Activated CD4-positive, alpha-beta T cell treated with anti-CD3 and anti-CD28 coated beads, Interleukin-2, amount 50 U/mL, for 24 hours (primary cell): ENCODE measurements at places on chromosomes 5 and 9.

DNA sequence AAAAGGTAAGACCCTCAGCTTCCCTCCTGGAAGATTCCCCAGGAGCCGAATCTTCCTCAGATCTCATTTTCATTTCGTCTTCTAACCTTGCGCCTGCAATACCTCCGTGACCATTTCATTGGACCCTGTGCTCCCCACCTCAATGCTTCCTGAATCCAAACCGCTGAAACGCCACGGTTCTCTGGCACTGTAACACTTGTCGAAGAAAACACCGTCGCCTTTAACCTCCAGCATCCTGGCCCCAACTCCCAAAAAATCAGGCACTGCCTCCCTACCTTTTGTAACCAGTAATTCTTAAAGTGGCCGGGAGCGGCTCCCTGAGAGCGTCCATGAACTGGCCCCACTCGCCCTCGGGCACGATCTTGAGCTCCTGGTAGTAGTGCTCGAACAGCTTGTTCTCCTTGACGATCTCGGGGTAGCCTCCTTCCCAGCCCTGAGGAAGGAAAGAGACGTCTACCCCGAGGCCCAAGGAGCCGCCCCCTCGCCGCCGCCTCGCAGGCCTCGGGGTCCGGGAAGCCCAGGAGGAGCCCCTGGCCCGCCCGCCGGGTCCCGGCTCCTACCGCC is 438 bp downstream of the NSUN2 start:
- DNase-seq, result no peak

- no peak for DNase-seq
Measured at GRCh38 chr5:93382188-93382825, 198.7 kb downstream of the NR2F1-AS1 start.

DNA sequence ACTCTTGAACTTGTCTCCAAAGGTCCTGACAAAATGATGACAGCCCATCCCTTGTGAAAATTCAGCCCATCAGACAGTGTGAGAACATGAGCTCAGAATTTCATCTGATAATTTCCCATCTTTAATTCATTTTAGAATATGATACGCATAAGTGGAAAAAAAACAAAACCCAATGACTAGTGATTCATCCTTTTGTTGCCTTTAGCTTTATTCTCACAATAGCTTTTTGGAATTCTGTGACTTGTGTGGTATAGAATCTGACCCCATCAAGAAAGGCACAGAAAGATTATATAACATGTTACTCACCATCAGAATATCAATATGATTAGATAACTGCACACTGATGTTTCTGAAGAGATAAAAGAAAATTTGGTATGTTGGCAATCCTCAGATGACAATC is 16.1 kb upstream of the TMED7 start:
- no peak for DNase-seq

DNA sequence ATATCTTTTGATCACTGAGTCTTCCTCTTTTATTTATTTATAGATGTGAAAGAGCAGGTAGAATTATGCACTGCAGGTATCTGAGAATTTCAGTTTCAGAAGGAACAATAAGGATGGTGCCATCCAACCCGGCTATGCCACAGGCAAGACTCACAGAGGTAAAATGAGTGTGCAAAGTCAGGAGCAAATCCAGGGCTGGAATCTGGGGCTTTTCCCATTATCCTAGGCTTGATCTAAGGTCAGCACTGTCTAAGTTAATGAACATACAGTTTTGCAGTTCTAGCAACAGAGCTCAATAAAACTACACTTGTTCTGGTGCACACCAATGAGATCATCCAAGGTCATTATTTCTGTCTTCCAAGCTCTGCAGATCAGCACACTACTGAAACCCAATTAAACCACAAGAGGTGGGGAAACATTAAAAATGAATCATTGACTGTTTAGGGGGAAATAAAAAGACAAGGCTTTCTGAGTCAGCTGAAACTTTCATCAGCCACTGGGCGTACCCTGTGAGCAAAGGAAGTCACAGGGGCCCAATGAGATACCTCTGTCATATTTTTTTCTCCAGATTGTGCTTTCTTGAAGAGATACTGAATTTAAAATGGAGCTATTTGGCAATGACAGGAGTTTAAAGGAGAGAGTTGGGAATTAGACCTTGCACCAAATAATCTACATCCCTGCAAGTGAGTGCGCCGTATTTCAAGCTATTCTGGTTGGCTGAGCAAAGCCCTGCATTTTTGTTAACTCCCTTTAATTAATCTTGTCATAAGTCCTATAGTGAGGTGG is 662.2 kb upstream of the ZNF608 start:
- DNase-seq, result no peak

DNA sequence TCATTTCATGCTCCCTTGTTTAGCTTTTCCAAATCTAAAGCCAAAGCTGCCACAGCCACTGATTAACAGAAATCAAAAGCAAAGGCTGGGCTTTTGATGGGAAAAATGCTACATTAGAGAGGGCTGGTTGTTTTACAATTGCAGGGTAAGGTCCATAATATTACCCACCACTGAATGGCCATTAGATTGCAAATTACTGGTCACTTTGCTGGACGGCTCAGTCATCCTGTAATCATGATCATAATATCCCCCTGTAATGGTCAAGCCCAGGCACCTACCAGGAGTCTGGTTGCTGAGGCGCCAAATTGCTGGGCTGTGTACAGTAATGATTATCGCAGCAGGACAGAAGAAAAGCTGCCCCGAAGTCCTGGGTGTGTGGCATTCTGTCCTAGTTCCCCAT is 286.5 kb downstream of the ZSWIM6 start:
- no peak for DNase-seq

DNA sequence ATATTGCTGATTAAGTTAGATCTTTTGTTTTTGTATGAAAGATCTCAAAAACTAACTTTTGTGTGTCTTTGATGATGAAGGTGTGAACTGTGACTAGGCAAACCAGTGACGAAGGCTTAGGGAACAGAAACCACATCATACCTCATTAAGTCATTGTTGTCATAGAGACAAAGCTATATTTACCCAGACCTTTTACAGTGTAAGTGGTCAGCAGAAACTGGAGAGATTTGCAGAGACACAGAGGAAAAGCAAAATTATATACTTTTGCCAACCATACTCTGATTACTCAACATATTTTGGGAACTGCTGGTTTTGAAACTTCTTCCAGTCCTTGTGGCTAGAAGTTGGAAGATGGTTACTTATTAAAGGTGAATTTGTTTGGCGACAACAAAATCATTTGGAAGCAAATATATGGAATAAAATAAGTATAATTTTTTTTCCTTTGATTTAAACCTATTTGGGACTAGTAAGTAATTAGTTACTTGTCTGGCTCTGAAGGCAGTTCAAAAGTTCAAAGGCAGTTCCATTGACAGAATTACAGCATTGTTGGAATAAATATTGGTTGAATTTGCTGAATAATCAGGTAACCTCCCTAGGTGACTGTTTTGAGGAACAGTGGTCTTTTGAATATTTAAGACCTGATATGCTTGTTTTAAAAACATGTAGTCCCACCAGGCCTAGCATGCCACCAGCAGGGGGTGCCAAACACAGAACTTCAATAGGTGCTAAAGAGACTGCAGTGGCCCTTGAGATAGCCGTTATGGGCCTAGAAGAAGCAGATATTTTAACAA is 103.8 kb downstream of the RPS23 start:
- DNase-seq, result peak; percentile 39
